ENCODE measurements at places on chromosomes 7 and 10. TPM values are rescaled to one million over a fixed set of nuclear protein-coding genes. Genes with fewer than 3 reads are reported as not detected.

Gene AGR2
- total RNA-seq, result 18.3 TPM

Gene AKR1C8
- total RNA-seq, result 2.9 TPM

Gene COL26A1
- total RNA-seq, result 1.4 TPM

Gene EGR2
- 11.8 TPM for total RNA-seq

Gene SPDYE16
- 3.6 TPM for total RNA-seq

Gene KLLN
- total RNA-seq, result 5.1 TPM

Gene ZMYND11
- 68.1 TPM for total RNA-seq

Gene ERVW-1
- total RNA-seq, result 5.5 TPM

Gene UCN3
- total RNA-seq, result not detected

Gene UCMA
- 3.9 TPM for total RNA-seq

Gene RGR
- 2.2 TPM for total RNA-seq

Gene PNLIPRP3
- 0.96 TPM for total RNA-seq

Gene HEPACAM2
- total RNA-seq, result 4.3 TPM

Gene LRWD1
- 14.0 TPM for total RNA-seq

Gene BICC1
- total RNA-seq, result 12.8 TPM

Gene PSD
- 11.6 TPM for total RNA-seq

Gene IL15RA
- total RNA-seq, result not detected

Gene ORAI2
- 3.6 TPM for total RNA-seq

Gene POLR2J2
- 6.0 TPM for total RNA-seq

Gene ACTL6B
- total RNA-seq, result not detected

Gene MINPP1
- 28.4 TPM for total RNA-seq

Gene GIMAP6
- total RNA-seq, result 8.7 TPM

Gene PIK3AP1
- 18.3 TPM for total RNA-seq

Gene NPY4R2
- total RNA-seq, result not detected

Gene MKX
- 10.1 TPM for total RNA-seq

Gene FGFBP3
- total RNA-seq, result 1.2 TPM

Gene RHOBTB1
- total RNA-seq, result 33.9 TPM

Gene NOLC1
- 13.7 TPM for total RNA-seq

Gene BTBD16
- not detected for total RNA-seq

Gene CUEDC2
- total RNA-seq, result 22.9 TPM

Gene RINT1
- total RNA-seq, result 12.8 TPM

Gene CTAGE15
- not detected for total RNA-seq

Gene PLXNA4
- 34.9 TPM for total RNA-seq

Gene ELFN1
- 0.96 TPM for total RNA-seq

Gene IGFBP1
- total RNA-seq, result not detected

Gene EIF5AL1
- 0.48 TPM for total RNA-seq

Gene MMP21
- not detected for total RNA-seq

Gene ABCA13
- total RNA-seq, result 5.5 TPM

Gene GLI3
- total RNA-seq, result 17.1 TPM

Gene ATP6V0A4
- 7.7 TPM for total RNA-seq
